NB4 (cell line): ENCODE measurements at places on chromosomes 1 and 21.

GRCh38 chr1:218409946-218410510 lies 64.9 kb downstream of the TGFB2 start:
- DNase-seq, result no peak

DNA sequence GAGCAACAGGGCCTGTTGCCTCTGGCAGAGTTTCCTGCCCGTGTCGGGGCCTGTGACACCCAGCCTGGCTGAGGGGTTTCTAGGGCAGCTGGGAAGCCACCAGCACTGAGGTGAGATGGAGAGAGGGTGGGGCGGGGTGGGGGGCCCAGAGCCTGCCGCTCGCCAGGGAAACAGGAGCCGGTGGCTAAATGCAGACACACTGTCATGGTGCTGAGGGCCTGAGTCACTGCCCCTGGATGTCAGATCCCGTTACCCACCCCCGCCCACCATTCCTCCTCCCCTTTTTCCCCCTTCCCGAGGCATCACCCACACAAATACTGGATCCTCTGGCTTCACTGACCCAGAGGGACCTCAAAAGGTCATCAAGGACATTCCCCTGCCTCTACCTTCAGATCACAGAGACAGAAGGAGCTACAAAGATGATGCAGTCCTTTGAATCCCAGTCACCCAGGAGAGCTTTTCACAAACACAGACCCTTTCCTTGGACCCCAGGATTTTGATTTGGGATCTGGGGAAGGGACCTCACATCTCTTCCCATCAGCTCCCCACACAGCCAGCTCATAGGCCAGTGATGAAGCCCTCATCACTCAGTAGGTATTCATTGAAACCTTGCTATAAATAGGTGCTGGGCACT lies 1.9 kb upstream of the HSPB7 start:
- no peak for DNase-seq

DNA sequence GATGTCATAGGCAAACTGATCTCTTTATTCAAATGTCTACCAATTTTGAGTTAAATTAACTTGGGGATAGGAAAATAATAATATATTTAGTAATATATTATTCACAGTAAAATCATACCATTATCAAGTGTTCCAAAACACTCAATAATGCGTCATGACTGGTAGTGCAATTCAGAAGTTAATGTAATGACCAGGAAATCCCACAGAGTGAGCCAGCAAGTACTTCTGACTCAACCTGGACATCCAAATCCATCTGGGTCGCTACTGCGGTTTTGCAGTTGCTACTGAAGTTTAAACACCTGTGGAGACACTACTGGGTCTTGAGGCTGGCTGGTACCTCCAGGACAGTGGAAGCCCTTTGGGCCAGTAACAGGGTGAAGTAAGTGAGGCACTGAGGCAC lies 44.8 kb downstream of the DPYD start:
- no peak for DNase-seq

GRCh38 chr1:25873120-25873519 lies 2.4 kb downstream of the PAQR7 start:
- peak; percentile 25 for DNase-seq

DNA sequence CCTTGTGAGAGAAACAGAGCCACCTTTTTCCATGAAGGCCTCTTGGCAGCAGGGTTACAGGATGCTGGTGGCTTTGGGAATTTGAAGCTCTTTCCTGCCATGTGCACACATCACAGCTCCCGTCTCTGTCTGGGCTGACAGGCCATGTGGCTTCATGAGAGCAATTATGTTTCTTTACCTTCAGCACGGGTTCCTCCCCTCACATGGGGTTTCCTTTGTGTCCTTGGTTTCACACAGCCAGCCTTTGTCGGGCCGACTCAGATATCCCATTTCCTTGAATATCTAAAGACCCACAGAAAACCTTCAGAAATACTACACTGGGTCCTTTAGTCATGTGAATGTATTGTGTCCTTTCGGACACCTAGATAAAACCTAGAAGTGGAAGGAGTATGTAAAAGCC lies 7.1 kb downstream of the CLIC6 start:
- DNase-seq, result no peak

DNA sequence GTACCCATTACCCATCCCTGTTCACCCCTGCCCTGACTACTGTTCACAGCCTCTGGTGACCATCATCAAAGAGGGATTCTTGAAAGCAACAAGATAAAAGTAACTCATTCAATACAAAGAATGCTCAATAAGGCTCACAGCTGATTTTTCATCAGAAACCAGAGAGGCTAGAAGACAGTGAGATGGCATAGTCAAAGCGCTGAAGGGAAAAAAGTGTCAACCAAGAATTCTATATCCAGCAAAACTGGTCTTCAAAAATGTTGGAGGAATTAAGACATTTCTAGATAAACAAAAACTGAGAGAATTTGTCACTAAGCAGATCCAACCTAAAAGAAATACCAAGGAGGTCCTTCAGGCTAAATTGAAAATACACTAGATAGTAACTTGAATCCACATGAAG lies 27.1 kb downstream of the CSF1 start:
- no peak for DNase-seq

DNA sequence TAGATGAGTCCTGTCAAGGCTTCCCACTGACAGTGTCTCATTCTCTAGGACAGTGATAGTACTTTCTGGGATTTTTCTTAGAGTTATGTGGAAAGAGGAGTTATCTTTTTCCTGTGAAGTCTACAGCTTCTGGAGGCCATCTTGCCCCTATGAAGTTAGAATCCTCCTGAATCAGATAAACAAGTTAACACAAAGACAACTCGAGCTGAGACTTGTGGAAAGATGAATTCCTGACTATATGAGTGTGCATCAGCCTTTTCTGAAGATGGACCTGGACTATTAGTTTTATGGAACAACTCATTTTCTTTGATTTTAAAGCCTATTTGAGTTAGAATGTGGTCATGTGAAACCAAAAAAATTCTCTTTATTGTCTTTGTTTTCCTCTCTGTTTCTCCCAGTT lies 290.9 kb downstream of the LRRIQ3 start:
- no peak for DNase-seq

DNA sequence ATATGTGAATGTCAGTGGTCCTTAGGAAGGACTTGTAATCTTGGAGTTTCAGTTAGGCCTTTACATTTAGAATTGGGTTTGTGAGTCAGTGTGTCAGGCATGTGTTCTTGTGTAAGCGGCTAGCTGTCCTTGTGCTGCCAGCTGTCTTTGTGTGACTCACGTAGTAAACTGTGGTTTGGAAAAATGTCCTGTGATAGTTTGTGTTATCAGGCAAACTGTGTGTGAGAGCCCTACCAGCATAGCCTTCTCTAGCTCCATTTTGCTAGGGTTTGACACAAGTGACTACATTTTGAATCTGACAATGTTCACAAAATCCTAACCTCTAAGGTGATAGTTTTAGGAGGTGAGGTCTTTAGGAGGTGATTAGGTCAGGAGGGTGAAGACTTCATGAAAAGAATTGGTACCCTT lies 6.9 kb upstream of the SLC35D1 start:
- peak; percentile 13 for DNase-seq

DNA sequence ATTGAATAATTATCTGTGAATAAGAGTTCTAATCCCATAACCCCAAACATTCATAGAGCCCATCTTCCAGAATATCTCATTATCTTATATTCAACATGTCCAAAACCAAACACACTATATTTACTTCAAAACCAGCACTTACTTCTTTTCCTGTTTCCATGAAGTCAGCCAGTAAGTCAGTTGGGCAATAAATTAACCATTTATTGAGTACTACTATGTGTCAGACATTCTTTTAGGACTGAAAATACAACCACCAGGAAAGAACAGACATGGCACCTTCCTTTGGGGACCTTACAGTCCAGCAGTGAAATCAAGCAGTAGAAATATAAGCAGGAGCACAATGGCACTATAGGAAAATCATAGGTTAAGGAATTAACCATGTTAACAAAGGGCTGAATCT lies 8.8 kb downstream of the AK5 start:
- no peak for DNase-seq

- DNase-seq, result no peak
Measured at GRCh38 chr1:213120386-213120785, 69.3 kb downstream of the RPS6KC1 start.

DNA sequence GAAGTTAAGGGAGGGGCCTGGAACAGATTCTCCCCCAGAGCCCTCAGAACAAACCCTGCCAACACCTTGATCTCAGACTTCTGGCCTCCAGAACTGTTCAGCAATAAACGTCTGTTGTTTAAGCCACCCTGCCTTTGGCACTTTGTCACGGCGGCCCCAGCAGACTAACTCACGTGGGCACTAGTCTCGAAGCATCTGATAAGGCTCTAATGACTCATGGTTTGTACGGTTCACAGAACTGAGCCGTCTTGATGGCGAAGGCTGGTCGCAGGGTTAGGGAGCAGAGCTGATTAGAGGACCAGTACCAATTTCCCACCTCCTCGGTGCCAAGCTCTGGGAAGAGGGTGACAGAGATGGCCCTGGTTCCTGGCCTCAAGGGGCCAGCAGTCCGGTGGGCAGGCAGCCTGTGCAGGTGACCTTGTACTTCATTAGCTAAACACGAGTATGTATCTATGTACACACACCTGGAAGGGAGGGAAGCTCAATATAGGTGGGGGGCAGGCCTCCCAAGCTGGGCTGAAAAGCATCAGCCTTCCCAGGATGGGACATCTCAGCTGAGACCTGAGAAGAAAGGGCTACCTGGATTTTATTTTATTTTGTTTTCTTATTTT lies 112.8 kb downstream of the MRPS6 start:
- DNase-seq, result no peak

DNA sequence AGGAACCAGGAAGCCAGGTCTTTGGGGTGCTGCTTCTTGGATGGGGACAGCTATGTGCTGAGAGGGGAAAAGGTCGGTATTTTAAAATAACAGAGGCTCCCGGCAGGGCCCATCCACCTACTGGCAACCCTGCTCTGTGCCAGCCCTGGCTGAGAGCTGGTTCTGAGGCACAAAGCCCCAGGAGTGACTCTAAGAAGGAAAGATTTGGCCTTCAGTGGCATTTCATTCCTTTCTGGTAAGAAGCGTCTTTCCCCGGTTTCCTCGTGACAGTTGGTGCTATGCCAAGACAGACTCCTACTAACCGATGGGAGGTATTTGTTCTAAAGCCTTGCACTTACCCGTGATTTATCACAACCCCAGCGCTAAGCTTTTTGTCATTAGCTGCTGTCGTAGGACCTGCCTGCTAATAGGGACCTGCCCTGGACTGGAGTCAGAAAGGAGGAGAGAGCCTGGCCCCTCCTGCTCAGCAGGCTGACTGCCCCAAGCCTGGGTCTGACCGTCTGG lies 123.1 kb upstream of the ADAR start:
- no peak for DNase-seq

DNA sequence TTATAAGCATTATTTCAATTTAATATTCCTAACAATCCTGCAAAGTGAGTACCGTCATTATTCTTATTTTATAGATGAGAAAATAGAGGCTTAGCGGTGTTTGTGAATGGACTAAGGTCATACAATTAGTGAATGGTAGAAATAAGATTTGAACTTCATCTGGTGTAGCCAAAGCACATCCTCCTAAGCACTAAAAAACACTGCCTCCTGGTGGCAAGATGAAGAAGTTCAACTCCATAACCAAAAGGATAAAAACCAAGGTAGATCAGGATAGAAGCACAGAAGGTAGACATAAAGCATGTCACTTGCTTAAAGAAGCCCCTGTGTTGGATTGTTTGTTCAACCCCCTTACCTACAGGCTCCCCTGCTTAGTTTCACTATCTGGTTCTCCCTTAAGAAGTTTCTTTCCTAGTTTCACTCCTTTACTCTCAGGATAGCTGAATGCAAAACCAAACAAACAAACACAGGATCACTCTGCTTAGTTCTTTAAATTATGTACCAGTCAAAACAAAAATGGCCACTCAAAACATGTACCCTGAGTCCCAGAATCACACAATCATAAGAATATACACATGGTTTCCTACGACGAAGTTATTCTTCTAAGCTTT lies 12.7 kb upstream of the AIM2 start:
- DNase-seq, result peak; percentile 52

GRCh38 chr21:26397545-26397944 lies 175.5 kb downstream of the CYYR1 start:
- DNase-seq, result no peak

DNA sequence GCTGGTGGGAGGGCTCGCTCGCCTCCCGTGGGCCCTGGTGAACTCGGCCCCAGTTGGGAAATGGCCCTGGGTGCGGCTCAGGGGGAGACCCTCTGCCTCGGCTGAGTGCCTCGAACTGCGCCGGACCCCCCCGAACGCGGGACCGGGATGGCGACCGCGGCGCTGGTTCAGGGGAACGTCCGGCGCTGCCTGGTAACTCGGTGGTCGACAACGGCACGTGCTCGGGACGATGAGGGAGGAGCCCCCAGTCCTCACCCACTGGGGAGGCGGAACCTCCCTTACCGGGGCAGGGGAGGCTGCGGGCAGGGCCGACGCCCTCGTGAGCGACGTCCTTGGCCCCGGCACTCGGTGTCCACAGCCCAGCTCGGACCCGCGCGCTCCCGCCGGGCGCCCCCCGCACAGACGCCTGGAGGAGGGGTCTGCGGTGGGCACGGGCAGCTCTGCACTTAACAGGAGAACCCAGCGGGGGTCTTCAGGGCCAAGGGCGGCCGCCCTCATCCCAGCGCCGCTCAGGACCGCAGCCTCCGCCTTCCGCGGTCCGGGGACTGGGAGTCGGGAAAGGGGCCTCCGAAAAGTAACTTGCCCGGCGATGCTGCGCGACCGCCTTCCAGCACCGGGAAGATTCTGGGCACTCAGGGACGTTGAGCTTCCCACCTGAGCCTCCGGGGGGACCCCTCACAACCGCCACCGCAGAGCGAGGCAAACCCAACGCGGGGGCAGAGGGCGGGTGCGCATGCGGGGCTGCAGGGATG lies 1.7 kb downstream of the HES4 start:
- DNase-seq, result no peak

DNA sequence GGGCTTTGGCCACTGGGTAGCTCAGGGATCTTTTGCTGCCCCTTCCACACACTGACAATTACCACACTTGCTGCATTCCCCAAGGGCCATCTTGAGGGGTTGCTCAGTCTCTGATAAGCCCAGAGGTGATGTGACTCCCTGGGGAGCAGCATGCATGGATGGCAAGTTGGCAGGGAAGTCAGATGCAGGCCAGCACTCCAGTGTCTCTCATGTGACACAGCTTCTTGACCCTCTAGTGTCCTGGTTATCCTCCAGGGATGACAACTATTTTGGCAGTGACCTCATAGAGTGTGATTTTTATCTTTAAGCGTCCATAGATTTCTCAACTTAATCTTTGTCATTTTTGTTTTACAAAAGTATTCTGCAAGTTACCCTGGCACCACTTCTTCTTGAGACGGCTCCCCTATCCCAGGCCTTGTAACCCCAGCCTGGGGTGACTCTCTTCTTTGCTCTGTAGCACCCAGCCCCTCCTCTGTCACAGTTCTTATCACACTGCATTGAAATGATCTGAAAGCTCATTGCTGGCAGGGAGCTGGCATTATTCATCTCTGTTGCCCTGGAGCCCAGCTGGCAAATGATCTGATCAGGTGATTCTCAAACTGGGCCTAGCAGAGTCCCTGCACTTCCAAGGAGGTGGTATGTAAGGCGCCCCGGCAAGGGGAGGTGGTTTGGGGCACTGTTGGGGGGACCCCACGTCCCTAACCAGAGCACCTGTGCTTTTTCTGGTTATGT lies 72.6 kb downstream of the TENT5C start:
- DNase-seq, result peak; percentile 51

- no peak for DNase-seq
Measured at GRCh38 chr1:64948216-64948615, 18.1 kb downstream of the JAK1 start.
